ENCODE measurements at places on chromosomes 11 and 22.

- no peak for DNase-seq
Observed at GRCh38 chr11:87320123-87320522, 282.4 kb downstream of the TMEM135 start.

- no peak for DNase-seq
Observed at GRCh38 chr11:128565881-128566280, 21.5 kb downstream of the ETS1 start.

DNA sequence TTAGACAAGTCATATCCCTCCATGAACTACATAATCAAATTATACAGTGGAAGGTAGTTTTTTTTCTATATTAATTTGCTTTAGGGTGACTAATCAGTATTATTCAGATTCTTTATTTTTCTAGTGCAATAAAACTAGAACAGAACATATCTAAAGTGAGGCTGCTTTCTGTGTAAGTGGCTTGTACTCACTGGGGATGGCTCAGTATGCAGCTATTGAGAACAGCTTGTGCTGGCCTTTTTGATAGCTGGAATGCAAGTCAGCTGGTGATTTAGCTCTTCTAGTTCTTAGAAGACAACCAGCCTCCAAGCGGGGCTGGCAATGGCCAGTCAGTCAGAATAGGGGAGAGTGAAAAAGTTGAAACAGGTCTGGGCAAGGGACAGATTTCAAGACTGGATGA lies 119.4 kb downstream of the BLID start:
- no peak for DNase-seq

DNA sequence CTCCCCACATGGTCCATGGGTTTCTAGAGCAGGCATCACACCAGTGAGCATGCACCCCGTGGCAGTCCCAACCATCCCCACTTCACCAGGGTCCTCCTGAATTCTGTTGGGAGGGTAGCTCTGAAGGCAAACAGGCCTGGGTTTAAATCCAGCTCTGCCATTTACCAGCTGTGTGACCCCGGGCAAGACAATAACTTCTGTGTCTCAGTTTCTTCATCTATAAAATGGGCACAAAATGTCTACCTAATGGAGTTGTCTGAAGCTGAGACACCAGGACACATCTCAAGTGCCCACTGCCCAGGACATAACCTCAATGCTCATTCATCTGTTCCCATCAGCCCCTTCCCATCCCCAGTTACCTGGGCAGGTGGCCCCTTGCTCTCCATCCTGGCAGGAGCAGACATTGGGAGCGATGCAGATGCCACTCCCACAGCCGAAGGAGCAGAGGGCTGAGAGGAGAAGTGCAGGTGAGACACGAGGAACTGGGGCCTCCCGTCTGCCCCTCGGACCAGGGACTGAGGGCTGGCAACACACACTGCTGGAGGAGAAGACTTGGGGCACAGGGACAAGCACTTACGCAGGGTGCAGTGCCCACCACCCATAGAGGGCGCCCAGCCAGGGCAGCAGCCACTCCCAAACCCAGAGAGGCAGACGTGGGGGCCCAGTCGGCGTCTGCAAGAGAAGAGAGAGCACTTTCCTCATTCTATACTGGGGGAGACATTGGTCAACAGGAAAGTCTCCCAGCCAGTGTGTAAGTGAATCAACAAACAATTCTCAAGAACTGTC lies 4.0 kb downstream of the VWCE start:
- DNase-seq = no peak

DNA sequence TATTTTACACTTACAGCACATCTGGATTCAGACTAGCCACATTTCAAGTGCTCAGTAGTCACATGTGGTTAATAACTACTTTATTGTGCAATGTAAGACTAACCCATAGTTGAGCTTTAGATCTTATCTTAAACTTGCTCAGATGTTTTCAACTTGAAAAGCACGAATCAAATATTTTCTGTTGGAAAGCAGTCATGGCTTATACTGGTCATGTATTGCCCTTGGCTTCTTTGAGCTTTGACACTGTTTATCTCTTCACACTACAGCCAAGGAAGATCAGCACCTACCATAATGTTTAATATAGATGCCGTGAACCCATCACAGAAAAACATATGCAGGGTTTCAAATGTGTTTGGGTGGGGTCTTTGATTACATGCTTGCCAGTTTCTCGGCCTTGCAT lies 4.4 kb downstream of the RBX1 start:
- DNase-seq = no peak

All from T follicular helper cell (primary cell).